Stimulated activated CD8-positive, alpha-beta memory T cell treated with anti-CD3 and anti-CD28 coated beads, Interleukin-4, amount 100 ng/mL, for 1 hour (primary cell): ENCODE measurements at places on chromosomes 12 and 14.

- DNase-seq = no peak
Measured at GRCh38 chr12:113320401-113320800, 14.5 kb downstream of the SLC8B1 start.

DNA sequence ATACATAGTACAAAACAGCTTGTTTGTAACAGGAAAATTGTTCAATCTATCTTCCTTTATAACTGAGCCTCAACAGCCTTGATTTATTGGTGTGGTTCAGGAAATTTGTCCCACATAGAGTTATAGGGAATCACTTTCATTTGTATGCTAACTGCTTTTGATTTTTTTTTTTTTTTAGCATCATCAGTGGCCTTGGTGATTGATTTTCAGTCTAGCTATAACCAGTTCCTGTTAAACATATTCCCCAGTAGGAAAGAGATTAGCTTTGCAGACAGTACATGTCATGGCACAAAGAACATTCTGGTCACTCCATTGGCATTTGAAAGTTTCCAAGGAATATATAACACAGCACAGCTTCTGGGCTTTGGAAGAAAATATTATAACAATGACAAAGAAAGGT is 337.3 kb upstream of the TMPO start:
- no peak for DNase-seq

- DNase-seq = no peak
Measured at GRCh38 chr12:102708108-102708507, 208.9 kb downstream of the PAH start.

GRCh38 chr12:24553259-24553658 is 395.6 kb downstream of the BCAT1 start:
- no peak for DNase-seq

DNA sequence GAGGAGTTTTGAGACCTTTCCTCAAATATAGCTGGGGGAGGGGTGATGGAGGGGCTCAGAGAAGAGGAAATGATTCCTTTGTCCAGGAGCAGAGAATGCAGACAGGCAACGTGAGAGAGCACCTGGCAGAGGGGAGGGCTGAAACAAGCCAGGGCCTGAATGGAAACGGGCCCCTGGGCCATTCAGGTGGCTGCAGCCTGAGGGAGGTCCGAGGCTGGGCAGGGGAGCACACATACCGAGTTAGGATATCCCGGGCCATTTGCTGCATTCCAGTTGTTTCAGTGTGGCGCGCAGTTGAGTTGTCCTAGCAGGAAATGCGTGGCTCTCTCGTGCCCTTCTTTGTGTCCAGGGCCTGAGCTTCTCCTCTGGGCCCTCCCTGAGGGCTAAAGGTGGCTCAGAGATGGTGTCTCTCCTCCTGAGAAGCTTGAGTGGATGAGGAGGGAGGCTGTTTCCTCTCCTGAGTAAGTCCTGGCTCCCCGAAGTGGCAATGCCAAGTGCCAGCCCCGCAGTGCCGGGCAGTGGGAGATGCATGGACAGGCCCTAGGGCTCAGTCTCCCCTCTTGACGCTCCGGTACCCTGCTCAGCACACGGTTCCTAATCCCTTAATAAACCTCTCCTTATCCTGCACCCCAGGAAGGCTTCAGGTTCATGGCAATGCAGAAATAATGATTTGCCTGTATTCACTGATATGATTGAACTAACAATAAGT is 85.5 kb upstream of the VRK1 start:
- DNase-seq = no peak
